ENCODE measurements at places on chromosomes 5 and 9.

- DNase-seq = no peak
These were observed 14.0 kb downstream of the PRUNE2 start for GRCh38 chr9:76891874-76892273.

- no peak for DNase-seq
These were observed 131.7 kb upstream of the TARS1 start for GRCh38 chr5:33309068-33309467.

DNA sequence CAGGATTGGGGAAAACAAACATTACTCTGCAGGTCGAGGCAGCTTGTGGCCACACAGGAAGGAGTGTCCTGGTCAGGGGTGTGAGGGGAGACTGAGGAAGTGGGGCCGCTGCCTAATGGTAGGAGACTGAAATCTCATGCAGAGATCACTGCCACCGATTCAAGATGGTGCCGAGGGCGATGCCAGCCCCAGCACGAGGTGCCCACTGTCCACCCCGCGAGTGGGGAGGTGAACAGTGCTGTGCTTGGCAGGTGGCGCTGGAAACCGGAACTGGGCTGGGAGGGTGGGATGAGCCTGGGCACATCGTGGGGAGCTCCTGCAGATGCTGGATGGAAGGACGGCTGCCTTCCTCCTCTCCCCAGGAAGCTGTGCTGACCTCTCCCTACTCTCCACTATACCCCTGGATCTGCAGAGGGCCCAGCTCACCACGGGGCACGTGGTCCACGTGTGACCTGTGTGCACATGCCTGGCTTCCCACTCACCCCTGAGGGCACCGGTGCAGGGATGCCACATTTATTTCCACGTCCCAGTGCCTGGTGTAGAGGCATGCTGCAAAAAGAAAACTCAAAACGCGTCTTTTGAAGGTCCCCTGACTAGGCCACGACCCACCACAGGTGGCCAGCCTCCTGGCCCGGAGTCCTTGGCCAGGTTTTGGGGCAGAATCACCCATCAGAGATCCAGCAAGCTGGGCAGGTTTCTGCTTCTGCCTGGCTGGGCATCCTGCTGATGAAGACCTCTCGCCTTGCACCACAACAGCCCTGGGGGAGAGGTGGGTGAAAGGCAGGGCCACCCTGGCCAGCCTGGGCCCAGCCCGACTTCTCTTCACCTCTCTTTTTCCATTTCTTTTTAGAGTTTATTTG lies 71.7 kb upstream of the FCN1 start:
- no peak for DNase-seq

DNA sequence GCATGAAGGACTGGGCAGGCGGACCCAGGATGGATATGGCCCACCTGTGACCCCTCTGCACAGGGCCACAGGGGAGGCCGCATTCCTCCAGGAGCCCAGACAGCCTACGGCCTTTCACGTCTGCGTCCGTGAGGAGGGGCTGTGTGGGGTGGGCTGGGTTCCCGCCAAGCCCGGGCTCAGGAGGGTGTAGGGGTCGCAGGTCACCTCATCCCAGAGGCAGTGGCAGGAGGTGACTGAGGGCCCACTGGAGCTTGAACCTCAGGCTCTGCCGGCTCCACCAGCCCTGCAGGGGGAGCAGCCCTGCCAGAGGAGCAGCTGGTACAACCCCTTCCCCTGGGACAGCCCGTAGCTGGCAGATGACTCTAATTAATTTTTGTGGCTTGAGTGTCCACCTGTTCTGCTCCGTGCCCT lies 40.7 kb upstream of the CACNA1B start:
- DNase-seq = no peak

GRCh38 chr5:1034421-1034905 lies 25.9 kb downstream of the NKD2 start:
- DNase-seq = no peak
